ENCODE measurements at places on chromosomes 3 and 15.

DNA sequence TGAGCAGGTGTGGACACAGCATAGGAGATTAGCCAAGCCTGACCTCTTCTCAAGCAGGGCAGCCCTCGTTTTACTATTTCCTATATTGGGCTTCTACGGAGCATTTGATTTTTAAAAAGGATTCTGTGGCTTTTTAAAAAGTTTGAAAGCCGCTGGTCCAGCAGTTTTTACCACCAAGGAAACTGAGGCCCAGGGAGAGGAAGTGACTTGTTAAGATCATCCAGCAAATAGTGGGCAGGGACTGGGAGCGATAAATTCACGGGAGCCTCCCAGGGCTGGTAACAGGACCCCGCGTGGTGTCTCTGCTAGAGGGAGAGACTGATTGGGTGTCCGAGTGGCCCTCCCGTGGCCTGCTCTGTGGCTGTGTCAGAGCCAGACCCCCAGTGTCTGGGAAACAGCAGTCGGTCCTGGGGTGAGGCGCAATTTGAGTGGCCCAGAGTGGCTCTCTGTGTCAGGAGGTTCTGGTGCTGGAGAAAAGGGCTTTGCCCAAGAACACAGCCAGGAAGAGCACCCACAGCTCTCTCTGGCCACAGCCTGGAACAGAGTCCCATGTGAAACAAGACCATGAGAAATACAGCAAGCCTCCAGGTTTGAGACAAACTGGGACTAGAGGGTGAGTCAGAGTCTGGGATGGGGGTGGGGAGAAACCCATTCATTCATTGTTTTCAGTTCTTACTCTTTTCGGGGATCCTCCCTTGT, 4.2 kb downstream of the FURIN start:
- peak; percentile 83 for DNase-seq

DNA sequence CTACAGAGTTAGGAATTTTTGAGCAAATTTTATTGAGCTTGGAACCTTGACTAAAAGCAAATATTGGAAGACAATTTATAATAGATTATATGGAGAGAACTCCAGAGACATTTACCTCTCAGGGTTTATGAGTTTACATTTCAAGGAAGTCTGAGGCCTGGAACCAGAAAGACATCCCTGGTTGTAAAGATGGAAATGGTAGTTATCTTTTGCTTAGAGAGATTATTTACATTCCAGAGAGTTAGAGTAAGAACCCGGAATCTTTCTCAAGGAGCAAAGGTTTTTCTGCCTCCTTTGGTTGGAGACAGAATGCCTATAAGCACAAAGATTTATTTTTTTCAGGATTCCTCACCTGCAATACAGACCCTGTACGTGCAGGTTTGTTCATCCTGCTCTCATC, 458.1 kb downstream of the TBL1XR1 start:
- DNase-seq = no peak

- no peak for DNase-seq
Measured at GRCh38 chr3:170705131-170705530, 119.3 kb upstream of the SLC7A14 start.

GRCh38 chr15:63256433-63257274, 20.8 kb upstream of the APH1B start:
- DNase-seq = no peak

DNA sequence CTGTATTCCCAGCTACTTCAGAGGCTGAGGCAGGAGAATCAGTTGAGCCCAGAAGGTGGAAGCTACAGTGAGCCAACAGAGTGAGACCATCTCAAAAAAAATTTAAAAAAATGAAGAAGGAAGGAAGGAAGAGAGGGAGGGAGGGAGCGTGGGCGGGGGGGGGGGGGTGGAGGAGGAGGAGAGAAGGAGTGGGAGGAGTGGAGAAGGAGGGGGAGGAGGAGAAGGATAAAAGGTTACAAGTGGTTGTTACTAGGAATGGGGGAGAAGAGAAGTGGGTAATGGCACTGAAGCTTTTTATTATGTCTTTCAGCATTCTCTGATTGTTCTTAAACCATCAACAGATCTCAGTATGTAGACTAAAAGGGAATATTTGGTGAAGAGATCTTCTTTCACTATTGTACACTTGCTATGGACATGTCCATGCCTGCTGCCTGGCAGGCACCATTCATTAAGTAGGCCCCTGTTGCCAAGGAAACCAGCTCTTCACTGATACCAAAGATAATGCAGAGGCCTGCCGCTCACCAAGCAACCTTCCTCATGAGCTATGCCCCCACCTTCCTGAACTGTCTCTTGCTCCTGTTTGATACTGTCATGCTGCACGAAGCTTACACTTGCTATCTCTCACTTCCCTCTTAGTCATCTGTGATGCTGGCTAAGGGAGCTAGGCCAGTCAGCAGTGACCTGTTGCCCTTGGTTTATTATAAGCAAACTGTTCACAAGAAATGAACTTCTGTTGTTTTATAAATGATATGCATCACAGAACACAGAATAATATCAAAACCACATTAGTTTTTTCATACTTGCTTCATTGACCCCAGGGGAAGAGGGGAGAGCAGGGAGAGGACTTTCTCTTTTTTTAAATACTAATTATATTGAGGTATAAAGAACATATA, 23.1 kb downstream of the EPM2AIP1 start:
- DNase-seq = peak; percentile 71

DNA sequence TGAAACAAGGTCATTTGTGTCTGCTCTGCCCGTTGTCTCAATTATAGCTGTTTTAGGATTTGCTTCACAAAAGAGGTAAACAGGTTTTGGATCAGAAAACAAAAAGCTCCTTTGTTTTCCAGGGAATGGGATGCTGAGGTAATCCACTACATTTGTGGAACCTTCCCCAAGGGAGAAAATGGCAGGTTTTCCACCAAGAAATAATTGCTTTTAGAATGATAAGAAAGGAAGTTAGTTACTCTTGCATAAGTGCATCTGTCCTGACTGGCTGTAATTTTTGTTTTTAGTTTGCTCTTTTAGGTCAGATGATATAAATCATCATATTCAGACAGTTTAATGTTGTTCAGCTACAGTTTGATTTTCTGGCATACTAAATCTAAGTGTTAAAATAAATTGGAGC, 198.5 kb upstream of the COL8A1 start:
- no peak for DNase-seq

DNA sequence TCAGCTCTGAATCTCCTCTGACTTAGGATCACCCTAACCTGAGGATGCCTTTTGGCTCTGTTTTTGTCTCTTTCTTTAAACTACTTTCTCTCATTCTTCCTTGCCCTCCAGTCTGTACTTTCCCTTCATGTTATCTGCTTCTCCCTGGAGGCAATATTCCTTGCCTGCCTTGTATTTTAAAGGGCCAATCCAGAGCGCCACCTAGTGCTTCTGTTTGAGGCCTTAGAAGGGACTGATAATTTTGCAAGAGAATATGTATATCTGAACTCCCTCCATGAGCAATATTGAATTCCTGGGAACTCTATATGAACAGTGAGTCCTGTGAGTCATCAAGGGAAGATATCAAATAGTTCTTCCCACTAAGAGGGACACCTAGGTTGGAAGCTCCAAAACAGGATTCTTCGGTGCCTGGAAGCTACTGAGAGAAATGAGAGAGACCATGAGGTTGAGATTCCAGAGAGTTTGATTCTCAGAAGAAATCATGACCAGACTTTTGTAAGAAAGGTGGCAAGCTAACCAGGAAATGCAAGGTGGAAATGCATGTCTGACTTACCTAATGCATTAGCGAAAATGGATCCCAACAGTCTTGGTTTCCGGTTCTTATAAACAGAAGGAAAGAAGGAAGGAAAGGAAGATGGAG, 203.8 kb upstream of the CD96 start:
- DNase-seq = peak; percentile 51

All from NB4 (cell line).